ENCODE measurements at places on chromosomes 3 and 15.

DNA sequence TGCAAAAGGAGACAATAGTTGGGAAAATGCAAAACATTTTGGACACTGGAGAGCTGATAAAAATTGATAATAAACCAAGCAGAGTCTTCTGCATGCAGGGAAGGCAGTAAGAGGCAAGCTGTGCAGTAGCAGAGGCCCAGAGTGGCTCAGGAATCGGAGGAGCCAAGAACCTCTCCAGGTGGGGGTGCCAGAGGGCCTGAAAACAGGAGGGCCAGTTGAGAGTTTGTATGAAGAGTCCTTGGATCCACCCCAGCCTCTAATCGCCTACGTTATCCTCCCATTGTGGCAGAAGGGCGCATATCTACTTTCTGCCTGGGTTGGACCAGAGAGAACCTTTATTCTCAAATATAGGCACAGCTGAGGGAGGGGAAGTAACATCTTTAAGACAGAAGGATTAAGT lies 48.9 kb upstream of the RBP1 start:
- no peak for DNase-seq

GRCh38 chr15:49844390-49844789 lies 223.5 kb downstream of the DTWD1 start:
- DNase-seq, result no peak

DNA sequence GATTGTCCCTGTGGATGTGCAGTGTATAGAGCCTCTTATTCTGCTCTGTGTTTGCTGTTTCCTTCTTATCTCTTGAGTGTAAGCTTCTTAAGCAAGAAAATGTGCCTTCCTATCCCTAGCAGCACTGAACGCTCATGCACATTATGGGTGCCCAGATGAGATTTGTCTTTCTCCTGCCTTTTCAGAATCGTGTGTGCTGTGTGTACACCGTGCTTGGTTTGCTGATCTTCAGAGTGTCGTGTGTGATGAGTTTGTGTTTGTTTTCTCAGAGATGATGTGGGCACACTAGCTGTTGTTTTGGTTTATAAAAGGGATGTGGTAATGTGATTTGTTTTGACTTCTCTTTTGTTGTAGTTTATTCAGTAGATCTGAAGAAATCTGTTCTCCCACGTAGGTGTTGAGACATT lies 19.7 kb downstream of the GPR171 start:
- DNase-seq, result no peak

- DNase-seq, result no peak
Observed at GRCh38 chr3:161694682-161695564, 198.3 kb downstream of the OTOL1 start.

- DNase-seq, result no peak
Observed at GRCh38 chr3:188915127-188915526, 256.6 kb upstream of the TPRG1 start.

DNA sequence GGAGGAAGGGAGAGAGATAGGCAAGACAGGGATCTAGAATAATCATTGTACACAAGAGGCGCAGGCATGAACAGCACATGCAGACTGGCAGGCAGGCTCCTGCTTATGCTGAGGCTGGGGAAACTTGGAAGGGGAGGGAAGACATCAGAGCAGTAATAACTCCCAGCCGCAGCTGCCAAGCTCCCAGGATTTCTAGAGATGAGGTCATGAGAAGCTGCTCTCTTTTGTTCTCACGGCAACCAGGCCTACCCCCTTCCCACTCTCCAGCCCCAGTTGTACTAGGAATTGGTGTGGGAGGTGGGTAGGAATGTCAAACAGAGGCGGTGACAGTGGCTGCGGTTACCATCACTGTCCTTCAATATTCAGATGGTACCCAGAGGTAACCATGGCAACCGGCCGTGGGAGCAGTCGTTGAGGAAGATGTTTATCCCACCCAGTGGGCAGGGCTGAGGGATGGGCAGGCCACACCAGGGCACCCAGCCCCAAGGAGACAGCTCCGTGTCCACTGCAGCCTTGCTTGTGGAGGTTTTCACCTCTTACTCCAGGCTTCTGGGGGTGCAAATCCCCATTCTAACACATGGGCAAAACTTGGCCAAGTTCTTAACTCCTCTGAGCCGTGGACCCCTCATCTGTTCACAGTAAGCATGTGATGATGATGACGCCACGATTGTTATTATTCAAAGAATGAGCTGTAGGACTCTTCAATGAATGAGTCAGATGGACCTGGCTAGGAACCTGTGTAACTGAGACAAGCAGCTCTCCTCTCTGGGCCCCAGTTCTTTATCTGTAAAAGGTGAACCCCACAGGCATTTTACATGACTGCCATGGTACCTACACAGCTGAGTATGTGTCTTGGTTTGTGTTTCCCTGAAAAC lies 360.8 kb upstream of the PROK2 start:
- no peak for DNase-seq

DNA sequence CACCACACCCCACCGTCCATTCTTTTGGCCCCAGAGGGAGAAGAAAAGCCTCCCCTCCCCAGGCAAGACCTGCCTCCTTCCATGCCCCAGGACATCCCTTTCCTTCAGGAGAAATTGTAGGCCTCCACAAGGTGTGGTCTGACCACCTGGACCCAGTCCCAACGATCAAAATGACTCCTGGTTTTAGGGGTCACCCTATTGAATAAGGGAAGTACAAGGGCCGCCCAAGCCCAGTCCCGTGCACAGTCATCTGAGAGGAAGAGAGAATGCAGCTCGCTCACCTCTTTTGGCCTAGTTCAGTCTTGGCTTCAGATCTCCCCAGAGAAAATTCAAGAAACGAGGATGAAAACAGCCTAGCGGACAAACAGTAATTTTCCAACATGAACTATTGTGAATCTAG lies 249.1 kb downstream of the UACA start:
- no peak for DNase-seq

GRCh38 chr3:169448501-169448900 lies 215.0 kb downstream of the MECOM start:
- no peak for DNase-seq

DNA sequence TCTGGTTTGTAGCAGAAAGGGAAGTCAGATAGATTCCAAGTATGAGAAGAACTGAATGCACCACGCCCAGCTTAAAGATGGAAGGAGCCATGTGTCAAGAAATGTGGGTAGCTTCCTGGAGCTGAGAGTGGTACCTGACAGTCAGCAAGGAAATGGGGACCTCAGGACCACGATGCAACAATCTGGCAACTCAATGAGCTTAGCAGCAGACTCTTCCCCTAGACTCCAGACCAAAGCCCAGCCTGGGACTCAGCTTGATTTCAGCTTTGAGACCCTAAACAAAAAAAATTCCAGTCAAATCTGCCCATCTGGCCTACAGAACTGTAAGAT lies 24.4 kb downstream of the MIX23 start:
- DNase-seq, result no peak

GRCh38 chr15:57245714-57246113 lies 130.6 kb upstream of the CGNL1 start:
- no peak for DNase-seq

GRCh38 chr3:51500632-51501131 lies 867 bp upstream of the DCAF1 start:
- DNase-seq, result no peak

DNA sequence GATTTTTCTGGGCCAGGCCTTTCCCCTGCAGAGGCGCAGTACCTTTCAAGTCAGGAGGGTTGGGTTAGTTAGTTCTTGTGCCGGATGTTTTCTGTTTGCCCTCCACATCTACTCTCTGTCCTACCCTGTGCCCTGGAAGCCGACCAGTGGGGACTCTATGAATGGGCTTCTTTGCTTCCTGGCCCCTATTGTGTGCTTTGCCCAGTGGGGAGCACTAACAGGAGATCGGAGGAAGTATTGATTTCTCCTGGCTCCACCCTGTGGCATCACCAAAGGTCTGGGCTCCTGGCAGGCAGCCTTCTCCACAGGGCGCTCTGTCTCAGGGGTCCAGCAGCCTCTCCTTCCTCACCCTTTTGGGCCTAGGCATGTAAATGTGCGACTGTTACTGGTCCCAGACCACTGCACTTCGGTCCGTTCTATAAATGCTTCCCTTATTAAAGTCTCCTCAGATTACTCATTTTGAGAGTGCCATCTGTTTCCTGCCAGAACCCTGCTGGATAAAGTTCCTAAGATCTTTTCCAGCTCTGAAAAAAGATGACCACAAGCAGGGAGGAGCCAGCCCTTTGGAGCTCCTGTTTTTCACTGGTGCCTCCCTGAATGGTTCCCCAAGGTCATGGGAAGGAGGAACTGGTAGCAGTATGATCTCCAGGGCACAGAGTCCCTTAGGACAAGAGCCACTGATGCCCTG lies 44.5 kb downstream of the CTDSPL start:
- DNase-seq, result no peak

GRCh38 chr3:10876661-10877060 lies 60.6 kb downstream of the SLC6A11 start:
- DNase-seq, result no peak

GRCh38 chr3:45574067-45574494 lies 20.5 kb upstream of the LIMD1 start:
- DNase-seq, result no peak

- no peak for DNase-seq
Observed at GRCh38 chr15:78640527-78641101, 396 bp downstream of the CHRNB4 start.

DNA sequence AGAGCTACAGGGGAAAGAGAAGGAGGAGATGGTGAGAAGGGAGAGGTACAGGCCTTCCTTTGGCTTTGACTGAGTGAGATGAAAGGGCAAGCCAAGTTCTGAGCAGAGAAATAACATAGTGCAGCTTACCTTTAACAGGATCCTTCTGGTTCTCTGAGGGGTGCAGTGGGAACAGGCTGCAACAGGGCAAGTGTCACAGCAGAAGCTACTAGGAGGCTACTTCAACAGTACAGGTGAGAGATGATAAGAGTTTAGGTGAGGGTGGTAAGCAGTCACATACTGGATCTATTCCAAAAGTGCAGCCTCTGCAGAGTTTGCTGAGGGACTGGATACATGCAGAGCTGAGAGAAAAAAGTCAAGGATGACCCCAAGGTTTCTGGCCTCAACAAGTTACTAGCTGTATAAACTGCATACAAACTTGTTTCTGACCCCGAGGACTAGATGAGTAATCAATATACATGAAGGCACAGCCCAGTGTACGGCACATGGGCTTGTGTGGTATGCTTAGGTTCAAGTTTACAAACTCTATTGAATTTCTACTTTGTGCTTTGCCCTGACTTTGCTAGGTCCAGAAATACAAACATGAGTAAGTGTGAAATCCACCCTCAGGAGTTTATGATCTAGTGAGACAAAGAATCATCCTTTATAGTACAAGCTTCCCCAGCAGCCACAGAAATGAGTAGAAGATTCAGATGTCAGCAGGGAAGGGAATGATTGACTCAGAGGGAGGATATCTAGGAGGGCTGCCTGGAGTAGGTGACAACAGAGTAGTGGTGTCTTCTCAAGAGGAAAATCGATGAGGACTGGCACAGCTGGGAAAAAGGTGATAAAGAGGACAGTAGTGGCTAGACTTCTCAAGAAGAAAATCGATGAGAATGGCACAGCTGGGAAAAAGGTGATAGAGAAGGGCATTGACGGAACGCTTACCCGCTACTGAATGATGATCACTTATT lies 78.2 kb upstream of the TJP1 start:
- DNase-seq, result no peak

- no peak for DNase-seq
Observed at GRCh38 chr3:105733356-105733755, 135.5 kb downstream of the CBLB start.

GRCh38 chr3:120693439-120694171 lies 11.6 kb upstream of the HGD start:
- no peak for DNase-seq

- no peak for DNase-seq
Observed at GRCh38 chr3:150300388-150300787, 107.7 kb upstream of the TSC22D2 start.

- no peak for DNase-seq
Observed at GRCh38 chr15:99371180-99372103, 120.2 kb downstream of the LRRC28 start.

DNA sequence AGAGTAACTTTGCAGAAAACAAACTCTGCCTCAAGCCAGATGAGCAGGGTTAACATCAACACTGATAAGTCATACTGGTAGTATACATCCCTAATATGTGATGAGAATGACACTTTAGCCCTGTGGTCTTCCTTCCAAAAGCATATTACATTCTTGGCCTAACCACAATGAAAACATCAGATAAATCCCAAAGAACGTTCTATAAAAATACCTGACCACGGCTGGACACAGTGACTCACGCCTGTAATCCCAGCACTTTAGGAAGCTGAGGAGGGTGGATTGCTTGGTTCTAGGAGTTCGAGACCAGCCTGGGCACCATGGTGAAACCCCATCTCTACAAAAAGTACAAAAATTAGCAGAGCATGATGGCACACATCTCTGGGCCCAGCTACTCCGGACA lies 4.7 kb downstream of the TMCC1 start:
- DNase-seq, result no peak

GRCh38 chr15:74780523-74781430 lies 1.1 kb upstream of the CSK start:
- no peak for DNase-seq

- no peak for DNase-seq
Observed at GRCh38 chr15:81540909-81541308, 166.9 kb upstream of the TMC3 start.

DNA sequence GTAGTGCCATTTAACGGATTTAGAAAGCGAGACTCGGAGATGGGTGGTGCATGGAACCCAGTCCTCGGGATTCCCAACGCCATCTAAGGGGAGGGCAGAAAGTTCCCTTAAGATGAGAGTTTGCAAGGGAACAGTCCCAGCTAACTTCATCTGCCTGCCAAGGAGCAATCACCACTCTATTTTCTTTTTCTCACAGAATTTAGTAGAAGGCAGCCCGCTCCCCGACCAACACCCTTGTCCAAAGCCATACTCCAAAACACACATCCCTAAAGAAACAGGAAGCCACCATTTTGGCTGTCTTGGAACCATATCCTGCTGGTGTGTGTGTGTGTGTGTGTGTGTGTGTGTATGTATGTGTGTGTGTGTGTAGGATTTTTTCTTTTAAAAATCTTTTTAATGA lies 7.1 kb upstream of the FGD5 start:
- DNase-seq, result no peak

DNA sequence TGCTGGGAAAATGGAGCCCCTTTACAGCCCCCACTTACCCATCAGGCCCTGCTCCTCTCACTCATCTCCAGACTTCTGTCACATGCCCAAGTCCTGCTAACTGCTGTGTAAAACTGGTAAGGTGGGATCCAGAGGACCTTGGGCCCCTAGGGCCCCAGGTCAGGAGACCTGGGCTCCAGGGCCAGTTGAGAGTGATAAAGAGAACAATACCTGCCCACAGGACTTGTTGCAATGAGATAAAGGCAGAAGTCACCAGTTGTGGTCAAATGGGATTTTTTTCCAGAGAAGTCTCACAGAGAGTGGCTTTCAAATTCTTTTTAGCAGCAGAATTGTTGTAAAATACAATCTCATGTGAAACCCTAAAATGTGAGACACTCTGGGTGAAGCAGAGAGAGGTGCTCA lies 753 bp downstream of the FURIN start:
- no peak for DNase-seq
